ENCODE measurements at places on chromosomes 1 and 21. TPM values are rescaled to one million over a fixed set of nuclear protein-coding genes. Genes with fewer than 3 reads are reported as not detected.

The NKAIN1 gene
- polyA plus RNA-seq = 0.03 TPM

The STUM gene
- 0.09 TPM for polyA plus RNA-seq

The ST6GALNAC3 gene
- polyA plus RNA-seq = 2.7 TPM

DNA sequence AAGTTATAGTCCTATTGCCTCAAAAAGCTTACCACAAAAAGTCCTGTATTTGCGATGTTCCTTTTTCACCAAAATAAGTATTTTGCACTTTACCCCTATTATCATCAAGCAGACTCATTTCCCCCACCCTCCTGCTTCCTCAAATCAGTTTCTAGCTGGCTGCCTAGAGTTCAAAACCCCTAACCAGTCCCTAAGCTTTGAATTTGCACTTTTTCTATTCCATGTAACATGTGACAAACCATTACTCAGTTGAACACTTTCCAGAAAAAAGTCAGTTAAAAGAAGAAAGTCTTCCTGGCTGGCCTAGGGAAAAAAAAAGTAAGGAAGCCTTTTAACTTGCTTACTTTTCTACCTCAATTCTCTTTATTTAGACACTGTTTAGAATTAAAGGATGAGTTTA lies 8.2 kb downstream of the CEP170 start:
- no peak overlapping the region for H3K4me3 ChIP-seq
- peaks cover 14% of the 10 kb centered on the region for H3K4me1 ChIP-seq
- no peak for DNase-seq
- H3K27me3 ChIP-seq = no peaks in the 10 kb centered on the region

- no peaks in the 10 kb centered on the region for H3K27me3 ChIP-seq
- no peaks in the 10 kb centered on the region for H3K36me3 ChIP-seq
- H3K27ac ChIP-seq = no peak overlapping the region
- DNase-seq = no peak
Observed at GRCh38 chr1:45306319-45306718, 20.4 kb upstream of the HPDL start.

GRCh38 chr1:12643785-12644184 lies at the start of gene AADACL4:
AADACL4 (plus strand) TSS chr1:12644085; CDS start chr1:12644547, 462 bp downstream.
- no peaks in the 10 kb centered on the region for H3K4me1 ChIP-seq
- no peaks in the 10 kb centered on the region for H3K36me3 ChIP-seq
- H3K27me3 ChIP-seq = no peaks in the 10 kb centered on the region
- H3K4me3 ChIP-seq = no peak within 1 kb of the TSS
- DNase-seq = no peak

DNA sequence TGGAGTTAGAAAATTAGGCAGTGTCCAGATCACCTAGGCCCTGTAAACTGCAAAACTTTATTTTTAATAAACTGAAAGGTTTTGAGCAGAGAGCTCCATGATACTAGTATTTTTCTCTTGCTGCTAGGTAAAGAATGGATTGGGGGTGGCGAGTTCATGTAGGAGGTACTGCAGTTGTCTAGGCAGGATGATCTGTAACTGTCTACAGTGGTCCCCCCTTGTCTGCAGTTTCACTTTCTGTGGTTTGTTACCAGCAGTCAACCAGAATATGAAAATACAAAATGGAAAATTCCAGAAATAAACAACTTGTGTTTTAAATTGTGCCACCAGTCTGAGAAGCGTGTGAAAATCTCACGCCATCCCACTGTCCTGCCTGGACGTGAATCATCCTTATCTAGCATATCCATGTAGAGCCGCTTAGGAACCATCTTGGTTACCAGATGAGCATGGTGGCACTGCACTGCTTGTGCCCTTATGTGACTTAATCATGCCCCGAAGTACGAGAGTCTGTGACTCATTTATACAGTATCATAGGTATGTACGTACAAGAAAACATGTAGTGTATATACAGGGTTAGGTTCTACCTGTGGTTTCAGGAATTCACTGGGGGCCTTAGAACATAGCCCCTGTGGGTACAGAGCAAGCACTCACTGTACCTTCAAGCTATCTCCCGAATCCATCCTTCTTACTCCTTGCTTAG lies 94.2 kb downstream of the AHCTF1 start:
- H3K4me1 ChIP-seq = no peaks in the 10 kb centered on the region
- no peaks in the 10 kb centered on the region for H3K27me3 ChIP-seq
- H3K4me3 ChIP-seq = no peak overlapping the region
- H3K27ac ChIP-seq = no peak overlapping the region

- no peaks in the 10 kb centered on the region for H3K27me3 ChIP-seq
- no peak overlapping the region for H3K27ac ChIP-seq
- H3K4me1 ChIP-seq = peaks cover 39% of the 10 kb centered on the region
- DNase-seq = no peak
- peaks cover 3% of the 10 kb centered on the region for H3K36me3 ChIP-seq
Observed at GRCh38 chr1:228146417-228147150, 3.1 kb upstream of the GJC2 start.

GRCh38 chr1:32885676-32886003 lies 651 bp upstream of the HPCA start:
- DNase-seq = no peak
- H3K4me1 ChIP-seq = peaks cover 2% of the 10 kb centered on the region

GRCh38 chr1:111236379-111236778 lies 8.9 kb downstream of the CHI3L2 start:
- no peak overlapping the region for H3K27ac ChIP-seq
- H3K4me1 ChIP-seq = no peaks in the 10 kb centered on the region
- DNase-seq = no peak
- H3K4me3 ChIP-seq = no peak overlapping the region
- H3K27me3 ChIP-seq = no peaks in the 10 kb centered on the region

GRCh38 chr1:76240316-76240715 lies 165.8 kb downstream of the ST6GALNAC3 start:
- no peaks in the 10 kb centered on the region for H3K36me3 ChIP-seq
- no peak overlapping the region for H3K4me3 ChIP-seq
- no peaks in the 10 kb centered on the region for H3K27me3 ChIP-seq
- no peak overlapping the region for H3K27ac ChIP-seq

All from lung (tissue), 17 donors.